ENCODE measurements at places on chromosomes 3 and 15.
A peak's percentile ranks its signal among the peaks of the same experiment; 100 is the strongest.

DNA sequence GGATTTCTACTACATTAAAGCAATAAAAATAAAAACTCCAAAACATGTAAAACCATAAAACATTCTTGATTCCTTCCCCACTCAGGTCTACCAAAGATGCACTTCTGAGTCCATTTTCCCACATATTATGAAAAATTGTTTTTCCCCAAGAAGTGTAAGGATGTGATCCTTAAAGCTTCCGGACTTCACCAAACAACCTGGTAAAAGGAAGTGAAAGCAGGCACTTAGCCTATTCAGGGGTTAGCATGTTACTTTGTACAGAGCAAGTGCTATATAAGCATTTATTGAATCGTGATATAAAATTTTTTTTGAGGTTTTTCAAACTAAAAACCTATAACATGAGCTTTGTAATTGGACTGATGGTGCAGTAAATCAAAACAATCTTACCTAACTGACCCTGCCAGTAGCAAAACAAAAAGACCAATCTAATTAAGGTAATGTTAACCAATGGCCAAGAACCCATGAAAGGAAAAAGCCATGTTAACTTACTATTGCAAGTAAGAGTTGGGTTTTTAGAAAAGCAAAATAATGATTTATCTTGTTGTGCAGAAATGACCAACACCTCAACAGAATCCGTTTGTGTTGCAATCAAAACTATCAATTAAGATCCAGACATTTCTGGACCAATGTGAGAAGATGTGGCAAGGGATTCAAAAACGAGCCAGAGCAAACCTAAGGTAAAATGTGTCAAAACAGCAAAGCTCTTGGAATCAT lies 1.8 kb downstream of the SETD2 start:
- no peak for DNase-seq

GRCh38 chr3:128697341-128697740 lies 28.6 kb upstream of the RAB7A start:
- no peak for DNase-seq

GRCh38 chr3:39038165-39038564 lies 13.6 kb downstream of the SCN11A start:
- DNase-seq = no peak

GRCh38 chr3:126527455-126528211 lies 3.7 kb downstream of the CHST13 start:
- DNase-seq = no peak

- DNase-seq = peak; percentile 65
Observed at GRCh38 chr15:25790000-25790660, 73.0 kb downstream of the ATP10A start.
